ENCODE measurements at places on chromosomes 11 and 22. TPM values are rescaled to one million over a fixed set of nuclear protein-coding genes. Genes with fewer than 3 reads are reported as not detected.

Gene RASD2
- total RNA-seq = 0.08 TPM

DNA sequence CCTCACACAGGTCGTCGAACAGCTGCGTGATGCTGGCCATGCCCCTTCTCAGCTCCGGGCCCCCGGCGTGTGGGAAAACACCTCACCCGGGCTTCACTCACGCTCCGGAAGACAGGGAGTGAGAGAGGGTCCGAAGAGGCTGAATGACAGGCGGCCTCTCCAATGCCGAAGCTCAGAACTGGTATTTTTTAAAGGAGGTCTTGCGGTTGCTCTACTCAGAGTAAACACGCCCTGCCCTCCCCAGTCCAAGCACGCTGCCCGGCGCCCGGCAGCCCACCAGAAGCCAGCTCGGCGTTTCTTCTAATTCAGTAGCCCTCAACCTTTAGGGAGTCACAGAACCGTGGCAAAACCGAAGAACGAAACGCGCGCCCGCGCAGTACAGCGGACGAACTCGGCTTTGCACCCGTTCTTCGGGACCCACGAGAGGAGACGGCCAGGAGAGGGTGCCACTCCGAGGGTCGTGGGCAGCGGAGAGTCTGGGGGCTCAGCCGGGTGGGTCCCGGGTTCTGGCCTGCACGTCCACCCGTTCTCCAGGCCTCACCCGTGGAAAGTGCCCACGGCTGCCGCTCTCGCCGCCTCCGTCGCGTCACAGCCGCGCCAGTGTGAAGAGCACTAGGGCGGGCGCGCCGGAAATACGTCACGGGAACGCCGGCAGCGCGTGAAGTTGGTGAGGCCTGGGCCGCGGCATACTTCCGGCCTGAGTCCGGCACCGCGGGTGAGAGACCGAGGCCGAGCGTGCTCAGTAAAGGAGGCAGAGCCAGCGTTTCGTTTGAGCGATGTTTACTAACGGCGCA, at the start of gene TUBGCP6:
TSS of gene TUBGCP6 (minus strand) at position 604 of the 794 bp plus-strand sequence. CDS start at position 40, 564 bp downstream.
- peak; percentile 95 for DNase-seq

DNA sequence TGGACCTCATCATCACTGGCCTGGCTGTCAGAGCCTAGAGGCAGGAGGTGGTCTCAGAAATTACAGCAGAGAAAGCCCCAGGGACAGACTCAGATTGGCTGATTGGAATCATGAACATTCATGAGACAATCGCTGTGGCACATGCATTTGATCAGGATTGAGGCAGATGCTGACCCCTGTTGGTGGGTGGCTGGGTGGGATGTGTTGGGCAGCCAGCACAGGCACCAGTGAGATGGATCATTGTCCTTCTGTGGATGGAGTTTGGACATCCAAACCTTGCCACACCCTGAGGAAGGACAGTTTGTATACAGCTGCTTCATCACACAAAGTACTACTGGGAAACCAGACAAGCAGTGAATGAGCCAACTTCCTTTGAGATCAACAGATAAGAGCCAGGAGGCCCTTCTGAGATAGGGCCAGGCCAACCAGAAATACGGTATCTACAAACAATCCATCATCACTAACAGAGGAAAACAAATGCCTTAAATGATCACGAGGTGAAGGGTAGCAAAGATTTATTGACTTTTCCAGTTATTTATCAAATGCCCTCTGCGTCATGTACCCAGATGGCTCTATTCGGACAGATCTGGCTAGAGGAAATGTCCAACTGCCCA, 17.3 kb downstream of the COMMD9 start:
- DNase-seq = no peak

Gene HOATZ
- 0.37 TPM for total RNA-seq

DNA sequence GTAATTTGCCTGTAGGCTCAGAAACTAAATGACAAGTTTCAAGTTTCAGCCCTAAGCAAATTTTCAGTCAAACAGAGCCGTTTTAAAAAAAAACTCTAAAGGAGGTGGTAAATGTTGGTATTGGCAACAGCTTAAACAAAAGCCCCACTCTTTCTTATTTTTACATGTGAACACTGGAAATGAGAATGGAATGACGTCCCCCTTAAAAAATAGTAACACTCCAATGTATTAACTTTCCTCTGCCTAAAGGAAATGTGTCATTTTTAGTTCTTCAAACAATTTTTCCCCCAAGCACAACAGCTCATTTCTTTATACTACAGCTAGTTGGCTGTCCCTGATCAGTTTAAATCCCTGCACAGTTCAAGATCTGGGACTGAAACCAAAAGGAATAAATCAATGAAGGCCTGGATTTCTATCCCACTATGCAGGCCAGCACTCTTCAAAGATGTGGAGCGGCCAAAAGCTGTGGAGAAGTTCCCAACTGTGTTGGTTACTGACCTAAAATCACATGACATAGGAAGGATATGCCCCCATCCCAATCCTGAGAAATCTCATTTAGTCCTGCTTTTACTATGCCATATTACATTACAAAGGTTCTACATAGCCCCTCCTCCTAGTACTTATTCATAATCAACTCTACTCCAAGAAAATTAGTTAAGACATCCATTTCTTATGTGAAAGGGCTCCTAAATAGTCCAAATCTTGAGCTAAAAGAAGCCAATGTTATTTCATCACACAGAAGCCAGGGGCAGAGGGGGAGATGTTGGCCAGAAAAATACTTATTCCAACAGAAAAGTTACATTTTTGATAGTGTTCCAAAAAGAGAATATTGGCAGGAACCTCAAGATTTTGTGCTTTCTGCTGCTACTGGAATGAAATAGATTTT, 95.9 kb downstream of the CADM1 start:
- no peak for DNase-seq

DNA sequence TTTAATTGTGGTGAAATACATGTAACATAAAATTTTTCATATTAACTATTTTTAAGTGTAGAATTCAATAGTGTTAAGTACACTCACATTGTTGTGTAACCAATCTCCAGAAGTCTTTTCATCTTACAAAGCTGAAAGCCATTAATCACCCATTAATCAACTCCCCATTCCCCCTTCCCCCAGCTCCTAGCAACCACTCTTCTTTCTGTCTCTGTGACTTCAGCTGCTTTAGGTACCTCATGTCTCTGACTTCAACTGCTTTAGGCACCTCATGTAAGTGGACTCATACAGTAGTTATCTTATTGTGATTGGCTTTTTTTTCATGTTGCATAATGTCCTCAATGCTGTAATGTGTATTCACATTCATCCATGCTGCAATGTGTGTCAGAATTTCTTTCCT, 150.8 kb upstream of the NTM start:
- DNase-seq = no peak

Gene LGALS1
- total RNA-seq = 1,444 TPM

- no peak for DNase-seq
Observed at GRCh38 chr11:94549146-94549545, 5.4 kb downstream of the FUT4 start.

GRCh38 chr11:64643256-64643881, 52.3 kb downstream of the SLC22A12 start:
- DNase-seq = no peak

DNA sequence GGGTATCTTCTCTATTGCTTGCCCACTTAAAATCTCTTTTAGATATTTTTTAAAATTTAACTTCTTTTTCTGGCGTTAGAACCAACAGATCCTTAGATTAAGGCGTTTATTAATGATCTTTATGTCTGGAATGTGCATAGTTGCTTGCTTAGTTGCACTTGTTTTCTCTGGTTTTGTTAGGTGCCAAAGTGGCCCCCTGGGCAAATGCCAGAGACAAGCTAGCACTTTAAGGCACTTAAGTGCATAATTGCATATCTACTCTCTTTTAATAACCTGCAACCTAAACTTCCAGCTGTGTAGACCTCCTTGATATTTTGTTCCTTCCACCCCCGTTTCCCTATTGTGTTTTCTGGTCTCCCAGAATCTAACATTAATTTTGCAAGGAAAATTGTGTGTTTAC, 3.3 kb downstream of the RBM4 start:
- no peak for DNase-seq

Gene MIAT
- 26.3 TPM for total RNA-seq

DNA sequence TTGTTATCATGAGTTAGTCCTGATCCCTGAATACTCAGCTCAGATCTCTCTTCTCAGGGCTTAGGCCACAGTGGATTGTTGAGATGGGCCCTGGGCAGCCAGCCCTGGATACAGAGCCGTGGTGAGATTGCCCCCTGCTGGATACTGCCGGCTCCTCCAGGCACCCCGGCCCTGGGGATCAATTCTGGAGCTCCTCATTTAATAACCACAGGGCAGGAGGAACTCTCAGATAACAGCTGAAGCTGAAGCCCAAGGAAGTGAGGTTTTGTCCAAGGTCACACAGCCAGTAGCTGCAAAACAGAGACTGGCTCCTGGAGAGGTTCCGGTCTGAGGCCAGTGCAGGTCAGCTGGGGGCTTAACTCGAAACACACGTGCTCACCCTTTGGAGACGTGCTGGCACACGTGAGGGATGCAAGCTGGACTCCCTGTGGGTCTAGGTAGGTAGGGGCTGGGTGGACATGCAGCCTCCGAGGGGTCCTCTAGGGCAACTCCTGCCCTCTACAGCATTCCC, 16.0 kb downstream of the USH1C start:
- peak; percentile 65 for DNase-seq

DNA sequence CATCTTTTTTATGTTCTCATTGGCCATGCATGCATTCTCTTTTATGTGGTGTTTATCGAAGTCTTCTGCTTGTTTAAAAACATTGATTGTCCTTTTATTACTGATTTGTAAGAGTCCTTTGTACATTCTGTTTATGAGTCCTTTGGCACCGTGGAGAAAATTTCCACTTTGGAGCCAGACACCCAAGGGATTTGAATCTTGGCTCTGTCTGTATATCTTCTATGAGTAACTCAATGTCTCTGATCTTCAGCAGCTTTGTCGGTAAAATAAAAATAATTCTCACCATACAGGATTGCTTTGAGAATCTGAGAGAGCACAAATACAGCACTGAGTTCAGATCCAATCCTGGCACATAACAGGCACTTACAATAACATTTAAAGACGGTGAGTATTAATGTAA, 12.8 kb upstream of the SORL1 start:
- no peak for DNase-seq

GRCh38 chr11:7924536-7924935, 6.5 kb downstream of the OR10A6 start:
- no peak for DNase-seq

Gene CCDC188
- not detected for total RNA-seq

GRCh38 chr11:103928802-103929161, 107.7 kb upstream of the DDI1 start:
- DNase-seq = no peak

Gene NFAM1
- total RNA-seq = 0.05 TPM

Gene OR6A2
- 0.05 TPM for total RNA-seq

GRCh38 chr11:33703788-33704187, 3.2 kb upstream of the C11orf91 start:
- DNase-seq = no peak

- DNase-seq = no peak
Observed at GRCh38 chr11:116993599-116993998, 104.6 kb downstream of the SIK3 start.

Gene NXPE4
- total RNA-seq = not detected

Gene TOB2
- total RNA-seq = 33.6 TPM

Gene MAPK12
- 5.3 TPM for total RNA-seq

DNA sequence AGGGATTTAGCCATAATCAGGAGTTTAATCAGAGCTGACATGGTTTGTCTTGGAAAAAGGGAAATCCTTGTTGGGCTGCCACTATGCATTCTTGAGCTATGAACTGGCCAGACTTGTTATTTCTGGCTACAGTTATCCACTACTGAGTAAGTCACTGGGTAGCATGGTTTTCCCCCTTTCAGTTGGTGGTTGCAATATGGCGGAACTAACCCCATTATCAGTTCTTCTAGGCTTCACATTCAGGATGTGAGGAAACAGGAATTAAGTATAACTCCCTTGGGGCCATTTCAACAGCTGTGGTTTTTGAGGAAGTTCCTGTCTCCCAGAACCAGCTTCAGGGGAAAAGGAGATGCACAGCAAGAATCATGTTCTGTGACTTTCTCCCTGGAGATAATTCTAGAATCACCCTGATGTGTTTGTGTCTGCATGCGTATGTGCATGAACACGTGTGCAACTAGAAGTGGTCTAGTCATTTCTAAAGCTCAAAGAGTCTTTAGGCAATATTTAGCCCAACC, 103.0 kb upstream of the CD44 start:
- DNase-seq = no peak
